ENCODE measurements at places on chromosomes 7 and 10.

- peak; percentile 85 for DNase-seq
- H3K4me1 ChIP-seq = peaks cover 21% of the 10 kb centered on the region
- H3K27ac ChIP-seq = peak overlapping the region; percentile 60
- H3K27me3 ChIP-seq = no peaks in the 10 kb centered on the region
- peak overlapping the region; percentile 37 for H3K4me3 ChIP-seq
These were observed 121.0 kb downstream of the HIP1 start for GRCh38 chr7:75617634-75618234.

GRCh38 chr7:6528401-6529130, 22.7 kb downstream of the GRID2IP start:
- no peaks in the 10 kb centered on the region for H3K36me3 ChIP-seq
- no peak overlapping the region for H3K27ac ChIP-seq
- no peak overlapping the region for H3K4me3 ChIP-seq
- DNase-seq = no peak
- H3K27me3 ChIP-seq = peaks cover 28% of the 10 kb centered on the region
- H3K4me1 ChIP-seq = peaks cover 11% of the 10 kb centered on the region

- H3K27ac ChIP-seq = no peak overlapping the region
- H3K4me1 ChIP-seq = no peaks in the 10 kb centered on the region
- H3K36me3 ChIP-seq = no peaks in the 10 kb centered on the region
- H3K27me3 ChIP-seq = peaks cover 12% of the 10 kb centered on the region
These were observed 14.1 kb upstream of the CXCL12 start for GRCh38 chr10:44398747-44399658.

DNA sequence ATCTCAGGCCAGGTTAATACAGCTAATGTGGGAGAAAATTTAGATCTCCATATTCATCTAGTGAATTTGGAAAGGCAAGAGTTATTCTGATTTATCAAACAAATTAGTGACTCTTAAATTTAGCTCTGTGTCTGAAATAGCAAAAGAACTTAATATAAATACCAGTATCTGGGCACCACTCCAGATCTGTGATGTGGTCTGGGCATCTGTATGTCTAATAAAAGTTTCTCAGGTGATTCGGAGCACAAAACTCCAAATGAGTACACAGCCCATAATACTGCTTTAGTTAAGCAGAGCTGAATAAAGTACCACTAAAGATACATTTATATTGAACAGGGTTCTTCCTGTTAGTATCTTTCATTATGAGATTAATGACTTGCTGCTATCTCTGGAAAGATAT, 261.4 kb downstream of the BAMBI start:
- no peaks in the 10 kb centered on the region for H3K27me3 ChIP-seq
- H3K36me3 ChIP-seq = no peaks in the 10 kb centered on the region
- H3K4me3 ChIP-seq = no peak overlapping the region
- H3K4me1 ChIP-seq = no peaks in the 10 kb centered on the region

DNA sequence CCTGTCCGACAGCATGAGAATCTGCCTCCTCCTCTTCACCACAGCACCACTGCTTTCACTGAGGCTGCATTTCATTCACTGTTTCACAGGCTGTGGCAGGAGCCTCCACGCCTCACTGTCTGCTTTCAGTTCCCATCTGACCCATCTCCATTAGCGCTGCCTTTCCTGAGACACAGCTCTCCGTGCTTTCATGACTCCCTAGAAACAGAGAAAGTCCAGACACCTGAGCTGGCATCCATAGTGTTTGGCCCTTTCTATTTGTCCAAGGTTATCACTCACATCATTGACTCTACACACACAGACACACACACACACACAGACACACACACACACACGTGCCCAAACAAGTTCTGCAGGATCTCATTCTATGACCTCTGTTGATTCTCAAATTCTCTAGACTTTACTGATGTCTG, 5.2 kb downstream of the LGI1 start:
- H3K4me3 ChIP-seq = no peak overlapping the region
- no peak for DNase-seq
- no peak overlapping the region for H3K27ac ChIP-seq
- H3K27me3 ChIP-seq = peaks cover 6% of the 10 kb centered on the region
- no peaks in the 10 kb centered on the region for H3K36me3 ChIP-seq
- H3K4me1 ChIP-seq = no peaks in the 10 kb centered on the region

- no peaks in the 10 kb centered on the region for H3K36me3 ChIP-seq
- no peak for DNase-seq
- no peaks in the 10 kb centered on the region for H3K4me1 ChIP-seq
- no peaks in the 10 kb centered on the region for H3K27me3 ChIP-seq
- no peak overlapping the region for H3K4me3 ChIP-seq
- H3K27ac ChIP-seq = no peak overlapping the region
These were observed 231.1 kb downstream of the REEP3 start for GRCh38 chr10:63752318-63752717.

- H3K36me3 ChIP-seq = no peaks in the 10 kb centered on the region
- H3K4me3 ChIP-seq = no peak overlapping the region
- no peaks in the 10 kb centered on the region for H3K4me1 ChIP-seq
These were observed 50.2 kb upstream of the PODXL start for GRCh38 chr7:131606346-131607290.
